ENCODE measurements at places on chromosomes 7 and 10.

GRCh38 chr7:75938921-75939320, 24.0 kb downstream of the POR start:
- DNase-seq = no peak

DNA sequence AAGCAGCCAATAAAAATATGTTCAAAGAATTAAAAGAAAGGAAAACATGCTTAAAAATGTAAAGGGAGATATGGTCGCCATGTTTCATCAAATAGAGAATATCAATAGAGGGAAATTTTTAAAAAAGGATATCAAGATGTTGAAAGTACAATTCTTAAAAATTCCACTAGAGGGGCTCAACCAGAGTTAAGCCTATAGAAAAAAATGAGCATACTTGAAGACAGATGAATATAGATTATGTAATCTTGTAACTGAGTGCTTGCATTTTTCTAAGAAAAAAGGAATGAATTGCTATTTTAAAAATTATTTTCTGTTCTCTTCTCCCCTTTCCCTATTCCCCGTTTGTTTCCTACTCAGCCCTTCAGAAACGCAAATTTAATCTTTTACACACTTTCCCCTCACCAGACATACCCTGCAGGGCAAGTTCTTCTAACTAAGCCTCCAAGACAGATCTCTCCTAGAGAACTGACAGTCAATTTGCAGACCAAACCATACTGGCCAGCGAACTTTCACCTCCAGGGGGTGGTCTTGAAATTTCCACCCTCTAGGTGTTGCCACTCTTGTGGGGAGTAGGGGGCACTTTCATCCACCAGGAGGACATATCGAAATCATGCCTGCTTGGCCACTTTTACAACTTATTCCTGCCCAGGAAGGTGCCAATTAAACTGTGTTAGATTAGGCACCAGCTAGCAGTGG, 67.7 kb downstream of the NSUN6 start:
- DNase-seq = no peak

GRCh38 chr10:126122881-126123280, 226.5 kb downstream of the FANK1 start:
- DNase-seq = no peak

DNA sequence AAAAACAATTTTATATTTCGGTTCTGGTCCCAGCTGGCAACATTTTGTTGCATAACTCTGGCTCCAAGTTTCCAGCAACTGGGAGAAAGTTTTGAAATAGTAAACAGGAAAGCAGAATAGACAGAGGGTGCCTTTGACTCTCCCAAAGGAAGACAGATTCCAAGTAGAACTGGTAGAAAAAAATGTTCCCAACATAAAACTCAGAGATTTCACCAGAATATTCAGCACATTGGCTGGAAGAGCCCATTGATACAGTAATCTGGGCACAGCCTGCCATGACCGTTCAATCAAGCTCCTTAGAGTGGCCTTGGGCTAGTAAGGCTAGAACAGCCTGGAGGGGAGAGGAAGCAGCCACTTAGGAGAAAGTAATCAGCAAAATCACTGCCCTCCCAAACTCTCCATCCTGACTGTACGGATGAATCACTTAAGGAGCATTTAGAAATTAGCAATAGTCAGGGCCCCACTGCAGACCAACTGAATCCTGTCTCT, 120.4 kb downstream of the CUBN start:
- no peak for DNase-seq

- DNase-seq = no peak
These were observed 619.3 kb upstream of the ADARB2 start for GRCh38 chr10:2356670-2357069.

DNA sequence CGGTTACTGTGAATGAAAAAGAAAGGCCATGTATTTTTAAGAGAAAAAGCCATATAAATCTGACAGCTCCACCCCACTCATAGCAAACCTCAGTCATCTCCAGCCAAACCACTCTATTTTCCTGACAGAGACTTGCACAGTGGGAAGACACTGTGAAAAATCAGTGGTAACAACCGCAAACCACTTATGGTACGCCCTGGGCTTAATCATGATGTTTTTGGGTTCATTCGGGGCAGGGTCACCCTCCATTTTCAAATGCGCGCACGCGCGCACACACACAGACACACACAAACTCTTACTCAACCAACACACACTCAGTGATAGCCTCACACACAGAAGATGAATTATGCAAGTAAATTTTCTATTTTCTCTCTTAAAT, 82.1 kb upstream of the HPS1 start:
- DNase-seq = no peak

DNA sequence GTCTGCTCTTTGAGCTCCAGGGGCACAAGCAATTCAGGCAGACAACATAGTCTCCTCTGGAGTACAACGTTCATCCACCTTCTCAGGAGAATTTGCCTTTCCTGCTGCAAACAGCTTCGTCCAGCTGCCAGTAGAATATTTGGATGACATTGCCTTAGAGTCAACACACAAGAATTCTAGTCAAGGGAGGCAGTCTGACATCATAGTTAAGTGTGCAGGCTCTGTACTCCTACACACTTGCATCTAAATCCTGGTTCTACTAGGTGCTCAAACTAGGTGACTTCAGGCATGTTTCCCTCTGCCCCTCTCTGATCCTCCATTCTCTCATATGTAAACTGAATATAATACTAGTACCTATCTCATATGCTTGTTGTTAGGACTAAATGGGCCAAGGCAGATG, 314.8 kb downstream of the HPSE2 start:
- no peak for DNase-seq

- peak; percentile 85 for DNase-seq
These were observed 340.3 kb upstream of the PRKCQ start for GRCh38 chr10:6920072-6921019.

- DNase-seq = no peak
These were observed 43.7 kb upstream of the NXPH1 start for GRCh38 chr7:8389593-8390261.

DNA sequence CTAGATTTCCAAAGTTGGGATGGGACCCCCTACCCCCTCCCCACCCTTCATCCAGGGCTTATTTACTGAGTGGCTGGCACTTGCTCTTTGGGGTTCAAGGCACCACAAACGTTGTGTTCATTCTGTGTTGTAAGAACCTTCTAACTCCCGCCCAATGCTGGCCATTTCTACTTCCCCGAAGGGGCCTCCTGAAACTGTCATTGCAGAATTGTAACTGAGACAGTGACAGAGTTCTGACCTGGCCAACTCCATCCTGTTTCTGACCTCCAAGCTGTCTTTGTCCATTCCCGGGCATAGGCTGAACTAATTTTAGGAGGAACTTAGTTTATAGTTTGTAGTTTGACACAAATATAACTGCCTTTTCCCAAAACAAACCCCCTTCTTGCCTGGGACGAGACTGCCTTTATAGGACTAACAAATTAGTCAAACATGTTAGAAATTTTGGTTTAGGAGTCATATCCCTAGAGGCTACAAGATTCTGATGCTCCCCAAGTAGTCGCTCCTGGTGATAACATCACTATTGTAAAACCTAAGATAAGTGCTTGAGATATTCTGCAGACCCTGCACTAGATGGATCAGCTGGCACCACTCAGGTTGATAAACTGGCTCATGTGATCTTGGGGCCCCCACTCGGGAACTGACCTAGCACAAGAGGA, 34.8 kb upstream of the ZMIZ2 start:
- no peak for DNase-seq

- DNase-seq = no peak
These were observed 46.0 kb downstream of the SH2D4B start for GRCh38 chr10:80583685-80584084.

DNA sequence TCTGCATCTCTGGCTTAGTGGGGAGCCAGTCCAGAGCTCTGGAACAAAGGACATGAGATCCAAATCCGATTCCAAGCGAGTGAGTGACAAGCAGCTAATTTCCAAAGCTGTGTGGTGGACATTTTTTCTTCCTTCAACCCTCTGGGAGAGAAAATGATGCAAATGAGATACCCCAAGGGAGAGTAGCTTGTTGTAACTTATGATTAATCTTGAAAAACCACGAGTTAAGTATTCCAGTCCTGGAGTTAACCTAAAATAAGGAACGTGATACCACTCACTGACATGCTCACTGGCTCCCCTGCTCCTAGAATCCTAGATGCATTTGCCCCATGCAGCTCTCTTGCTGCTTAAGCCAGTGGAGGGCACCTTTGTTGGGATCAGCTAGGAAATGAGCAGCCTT, 116.0 kb upstream of the HABP2 start:
- DNase-seq = no peak

GRCh38 chr7:81175275-81175940, 256.6 kb upstream of the SEMA3C start:
- DNase-seq = no peak

DNA sequence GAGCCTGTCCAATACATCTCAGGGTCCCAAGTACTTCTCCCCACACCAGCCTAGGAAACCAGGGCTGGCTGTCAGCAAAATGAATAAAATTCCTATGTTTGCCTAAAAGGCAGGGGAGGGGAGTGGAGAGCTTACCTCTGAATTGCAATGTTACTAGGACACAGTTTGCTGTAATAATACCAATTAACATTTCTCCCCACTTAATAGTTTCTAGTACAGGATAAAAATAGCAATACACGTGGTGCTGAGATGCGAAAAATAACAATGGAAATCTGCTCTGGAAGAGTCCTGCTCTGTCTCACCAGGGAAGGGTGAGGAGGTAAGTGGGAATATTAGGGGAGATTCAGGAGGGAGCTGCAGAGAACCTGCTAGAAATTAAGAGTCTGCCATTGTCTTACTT, 112.3 kb downstream of the PLXNA4 start:
- DNase-seq = no peak

GRCh38 chr7:42833411-42833810, 78.5 kb downstream of the C7orf25 start:
- DNase-seq = no peak

GRCh38 chr7:76285604-76286374, 16.7 kb upstream of the HSPB1 start:
- DNase-seq = no peak

- DNase-seq = no peak
These were observed 84.1 kb upstream of the GJD4 start for GRCh38 chr10:35520996-35521395.

- DNase-seq = no peak
These were observed 72.7 kb upstream of the SEC61G start for GRCh38 chr7:54831644-54832095.

DNA sequence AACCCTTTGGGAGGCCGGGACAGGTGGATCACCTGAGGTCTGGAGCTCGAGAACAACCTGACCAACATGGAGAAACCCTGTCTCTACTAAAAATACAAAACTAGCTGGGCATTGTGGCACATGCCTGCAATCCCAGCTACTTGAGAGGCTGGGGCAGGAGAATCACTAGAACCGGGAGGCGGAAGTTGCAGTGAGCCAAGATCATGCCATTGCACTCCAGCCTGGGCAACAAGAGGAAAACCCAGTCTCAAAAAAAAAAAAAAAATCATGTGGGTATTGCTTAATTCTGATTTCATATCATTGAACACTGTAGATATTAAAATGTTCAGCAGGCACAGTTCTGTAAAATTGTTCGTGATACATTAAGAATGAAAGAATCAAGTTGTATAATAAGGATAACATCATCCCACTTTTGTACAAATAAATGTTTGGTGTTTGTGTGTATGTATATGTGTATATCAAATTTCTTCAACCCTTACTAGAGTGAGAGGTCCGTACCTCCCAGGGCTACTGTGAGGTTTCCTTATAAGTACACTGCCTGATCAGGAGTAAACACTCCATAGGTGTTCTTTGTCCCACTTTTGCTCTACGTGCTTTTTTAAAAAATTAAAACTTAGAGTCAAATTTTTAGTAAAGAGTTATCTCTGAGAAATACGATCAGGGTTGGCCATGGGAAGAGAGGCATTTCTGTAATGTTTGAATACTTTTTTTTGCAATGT, 31.7 kb downstream of the PLEKHS1 start:
- DNase-seq = no peak
